T-helper 17 cell (primary cell): ENCODE measurements at places on chromosomes 11 and 22. TPM values are rescaled to one million over a fixed set of nuclear protein-coding genes. Genes with fewer than 3 reads are reported as not detected.

The TSPAN18 gene
- 93.2 TPM for total RNA-seq

The EHBP1L1 gene
- total RNA-seq: 152 TPM

- DNase-seq: no peak
Observed at GRCh38 chr22:39223091-39223710, 21.6 kb downstream of the PDGFB start.

The CST6 gene
- not detected for total RNA-seq

DNA sequence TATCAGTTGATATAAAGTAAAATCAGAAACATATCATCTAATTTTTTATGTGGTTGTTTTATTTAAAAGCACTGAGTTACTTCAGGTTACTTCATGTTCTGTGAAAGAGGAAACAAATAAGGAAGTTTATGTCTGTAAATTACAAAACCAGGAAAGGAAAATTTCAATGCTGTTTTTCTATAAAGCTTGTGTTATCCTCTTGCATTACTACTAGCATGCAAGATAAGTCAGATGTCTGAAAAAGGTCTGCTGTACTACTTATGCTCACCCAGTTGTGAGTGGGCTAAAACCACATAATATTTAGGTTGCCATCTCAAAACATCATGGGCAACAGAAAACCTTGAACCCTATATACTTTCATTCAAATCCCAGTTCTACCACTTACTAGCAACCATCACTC, 121.5 kb downstream of the ATG16L2 start:
- no peak for DNase-seq

DNA sequence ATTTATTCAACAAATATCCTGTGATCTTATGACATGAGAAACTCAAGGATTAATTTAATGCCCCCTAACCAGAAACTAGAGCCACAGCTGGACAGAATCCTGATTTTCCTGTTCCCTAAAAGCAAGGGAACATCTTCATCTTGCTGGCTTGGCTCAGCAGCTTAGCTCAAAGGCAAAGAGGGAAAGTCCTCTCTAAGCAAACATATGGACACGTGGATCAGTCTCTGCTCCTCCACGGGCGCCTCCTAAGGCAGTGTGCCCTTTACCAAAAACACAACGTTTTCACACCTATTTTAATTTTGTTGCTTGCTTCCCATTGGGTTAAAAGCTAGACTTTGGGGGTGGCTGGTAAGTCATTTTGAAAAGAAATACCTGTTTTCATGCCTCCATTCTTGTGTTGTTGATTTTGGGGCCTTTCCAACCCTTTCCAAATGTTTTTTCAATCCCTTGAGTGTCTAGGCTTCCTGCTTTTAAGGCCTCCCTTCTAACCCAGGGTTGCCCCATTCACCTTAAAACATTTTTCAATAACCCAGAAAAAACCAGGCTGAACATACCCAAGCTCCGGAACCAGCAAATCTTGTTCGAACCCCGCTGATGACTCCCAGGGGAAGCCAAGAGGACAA, 15.5 kb downstream of the SLC1A2 start:
- no peak for DNase-seq

The RIMBP3B gene
- not detected for total RNA-seq

GRCh38 chr22:23888615-23889401, 5.4 kb upstream of the MIF start:
- no peak for DNase-seq

DNA sequence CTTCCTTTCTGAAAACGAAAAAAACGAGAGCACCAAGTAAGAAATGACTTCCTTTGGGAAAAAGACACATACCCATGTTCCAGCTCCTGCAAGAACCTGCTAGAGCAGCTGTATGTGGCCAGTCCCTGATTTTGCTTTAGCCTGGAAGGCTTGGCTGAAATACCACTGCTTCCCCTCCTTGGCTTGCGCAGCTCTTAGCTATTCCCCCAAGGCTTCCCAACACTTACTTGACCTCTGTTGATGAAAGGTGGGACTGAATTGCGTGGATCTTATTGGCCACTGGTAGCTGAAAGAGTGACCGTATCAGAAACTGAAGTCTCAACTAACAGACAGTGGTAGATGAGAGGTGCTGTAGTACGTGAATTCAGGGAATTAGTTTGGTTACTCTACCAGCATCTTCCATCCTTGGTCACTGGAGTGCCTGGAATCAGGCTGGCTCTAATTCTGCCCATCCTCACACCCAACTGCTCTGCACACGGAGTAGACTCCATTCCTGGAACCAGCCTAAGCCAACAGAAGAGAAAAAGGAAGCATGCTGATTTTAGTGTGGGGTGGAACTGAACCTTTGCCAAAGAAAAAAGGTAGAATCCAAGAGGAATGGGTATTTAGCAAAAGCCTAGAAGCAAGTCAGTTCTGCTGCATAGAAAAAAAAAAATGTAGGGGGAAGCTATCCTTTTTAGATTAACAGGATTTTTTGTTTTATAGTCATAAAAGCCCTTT, 73.8 kb upstream of the CRTAM start:
- DNase-seq: no peak

DNA sequence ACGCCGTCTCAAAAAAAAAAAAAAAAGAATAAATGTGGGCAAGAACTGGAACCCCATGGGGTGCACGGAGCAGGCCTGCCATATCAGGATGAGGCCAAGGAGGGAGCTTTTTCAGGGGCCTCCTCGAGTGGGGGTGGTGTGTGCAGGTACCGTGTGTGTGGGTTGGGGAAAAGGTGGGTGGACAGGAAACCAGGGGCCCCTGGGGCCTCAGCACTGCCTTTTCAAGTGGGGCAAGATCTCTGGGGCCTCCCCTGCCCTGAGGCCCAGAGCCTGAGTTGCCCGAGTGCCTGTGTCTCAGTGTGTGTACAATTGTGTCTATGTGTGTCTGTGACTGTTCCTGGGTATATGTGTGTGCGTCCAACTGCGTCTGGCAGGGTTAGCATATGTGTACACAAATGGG, 23.8 kb downstream of the TEF start:
- no peak for DNase-seq

DNA sequence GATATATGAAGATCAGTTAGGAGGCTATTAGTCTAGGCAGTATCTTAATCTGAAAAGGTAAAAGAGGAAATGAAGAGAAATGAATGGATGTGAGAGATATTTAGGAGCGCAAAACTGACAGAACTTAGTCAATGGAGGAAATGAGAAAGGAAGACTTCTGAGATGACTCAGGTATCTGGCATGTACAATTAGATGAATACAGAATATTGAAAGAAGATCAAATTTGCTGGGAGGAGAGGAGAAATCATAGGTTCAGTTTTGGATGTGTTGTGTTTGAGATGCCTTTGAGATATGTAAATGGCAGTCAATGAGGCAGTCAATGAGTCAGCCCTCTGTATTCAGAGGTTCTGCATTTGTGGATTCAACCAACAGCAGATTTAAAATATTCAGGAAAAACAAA, 42.9 kb upstream of the GAB2 start:
- no peak for DNase-seq

DNA sequence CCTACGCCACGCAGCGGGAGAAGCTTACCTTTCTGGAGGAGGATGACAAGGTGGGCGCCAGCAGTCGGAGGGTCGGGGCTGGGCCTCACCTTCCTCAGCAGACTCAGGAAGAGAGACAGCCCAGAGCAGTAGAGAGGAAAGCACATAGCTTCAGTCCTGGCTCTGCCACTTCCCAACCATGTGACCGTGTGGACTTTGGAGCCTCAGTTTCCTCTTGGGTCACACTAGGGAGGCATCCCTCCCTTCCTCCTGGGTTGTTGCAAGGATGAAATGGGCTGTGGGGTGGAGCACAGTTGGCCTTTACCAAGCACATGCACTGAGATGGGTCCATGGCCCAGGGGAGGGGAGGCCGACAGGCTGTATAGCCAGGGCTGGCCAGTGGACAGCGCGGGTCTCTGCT, 12.9 kb downstream of the DPP3 start:
- no peak for DNase-seq

The MMP8 gene
- total RNA-seq: not detected
